ENCODE measurements at places on chromosomes 13 and 19.

DNA sequence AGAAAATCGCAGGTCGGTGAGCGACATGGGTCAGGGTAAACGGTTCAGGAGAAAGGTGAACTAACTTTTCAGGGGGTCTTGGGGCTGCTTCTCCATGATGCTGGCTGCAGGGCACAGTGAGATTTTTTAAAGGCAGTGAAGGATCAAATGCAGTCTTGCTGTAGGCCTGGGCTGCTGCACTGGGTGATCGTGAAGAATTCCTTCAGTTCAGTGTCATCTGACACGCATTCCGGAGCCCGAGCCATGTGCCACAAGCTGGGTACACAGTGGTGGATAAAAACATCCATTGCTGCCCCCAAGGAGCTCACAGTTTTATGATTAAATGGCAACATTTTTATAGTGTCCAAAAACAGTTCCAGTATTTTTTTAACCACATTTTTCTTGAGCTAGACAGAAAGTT, 56.3 kb upstream of the GPR12 start:
- no peak for DNase-seq

DNA sequence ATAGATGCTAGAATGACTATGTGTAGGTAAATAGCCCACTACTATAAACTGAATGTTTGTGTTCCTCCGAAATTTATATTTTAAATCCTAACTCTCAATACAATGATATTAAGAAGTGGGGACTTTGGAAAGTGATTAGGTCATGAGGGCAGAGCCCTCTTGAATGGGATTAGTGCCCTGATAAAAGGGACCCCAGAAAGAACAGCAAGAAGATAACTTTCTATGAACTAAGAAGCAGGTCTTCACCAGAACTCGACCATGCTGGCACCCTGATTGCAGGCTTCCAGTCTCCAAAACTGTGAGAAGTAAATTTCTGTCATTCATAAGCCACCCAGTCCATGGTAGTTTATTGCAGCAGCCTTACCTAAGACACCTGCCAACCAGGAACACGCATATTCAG, 33.9 kb downstream of the OXGR1 start:
- no peak for DNase-seq

- no peak for DNase-seq
Measured at GRCh38 chr13:92984151-92984550, 242.5 kb upstream of the GPC6 start.

DNA sequence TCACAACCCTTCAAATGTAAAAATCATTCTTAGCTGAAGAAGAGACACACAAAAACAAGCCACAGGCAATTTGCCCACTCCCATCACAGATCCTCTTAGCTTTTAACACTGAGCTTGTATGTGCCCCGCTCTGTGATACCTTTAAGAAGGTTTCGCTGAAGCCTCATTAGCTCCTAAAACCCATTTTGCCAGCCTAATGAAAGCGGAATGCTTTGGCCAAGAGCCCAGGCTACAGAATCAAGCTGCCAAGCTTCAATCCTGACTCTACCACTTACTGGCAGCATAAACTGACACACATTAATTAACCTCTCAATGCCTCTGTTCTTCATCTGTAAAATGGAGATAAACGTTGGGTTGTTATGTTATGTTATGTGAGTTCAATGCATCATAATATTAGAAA, 10.5 kb downstream of the ZNF112 start:
- DNase-seq, result no peak

GRCh38 chr19:36686365-36687213, 823 bp upstream of the ZNF567 start:
- no peak for DNase-seq

All from stimulated activated CD4-positive, alpha-beta T cell treated with anti-CD3 and anti-CD28 coated beads, Interleukin-12 subunit alpha, Interleukin-12 subunit beta, amount 100 ng/mL, for 24 hours (primary cell).